Neural crest cell (in vitro differentiated cells): ENCODE measurements at places on chromosomes 13 and 19. TPM values are rescaled to one million over a fixed set of nuclear protein-coding genes. Genes with fewer than 3 reads are reported as not detected.
A peak's percentile ranks its signal among the peaks of the same experiment; 100 is the strongest.

DNA sequence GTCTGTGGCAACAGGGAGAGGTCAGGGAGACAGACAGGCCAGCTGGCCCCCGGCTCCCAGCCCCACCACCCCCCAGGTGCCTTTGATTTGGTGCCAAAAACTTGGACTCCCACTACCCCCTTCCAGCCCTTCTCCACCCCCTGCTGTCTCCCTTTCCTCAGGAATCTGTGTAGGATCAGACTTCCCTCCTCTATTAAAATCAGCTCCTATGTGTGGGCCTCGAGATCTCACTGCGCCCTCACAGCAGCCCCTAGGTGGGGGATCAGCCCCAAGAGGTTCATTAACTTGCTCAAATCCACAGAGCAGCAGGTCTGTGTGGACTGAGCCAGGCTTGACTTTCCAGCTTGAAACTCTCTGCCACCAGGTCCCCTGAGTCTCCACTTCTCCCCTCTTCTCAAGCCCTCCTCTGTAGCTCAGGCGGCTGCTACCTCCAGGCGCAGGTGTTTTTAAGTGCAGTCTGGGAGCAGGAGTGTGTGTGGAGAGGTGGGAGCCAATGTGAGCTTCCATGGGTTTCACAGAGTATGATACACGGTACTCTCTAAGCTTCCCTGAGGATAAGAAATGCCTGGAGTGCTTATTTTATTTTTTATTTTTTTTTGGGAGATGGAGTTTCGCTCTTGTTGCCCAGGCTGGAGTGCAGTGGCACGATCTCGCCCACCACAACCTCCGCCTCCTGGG, 1.7 kb downstream of the GAPDHS start:
- DNase-seq, result no peak
- H3K4me3 ChIP-seq, result no peak overlapping the region
- no peaks in the 10 kb centered on the region for H3K27me3 ChIP-seq
- peak overlapping the region; percentile 6 for H3K27ac ChIP-seq
- no peaks in the 10 kb centered on the region for H3K36me3 ChIP-seq
- H3K4me1 ChIP-seq, result no peaks in the 10 kb centered on the region

- H3K27me3 ChIP-seq, result peaks cover 2% of the 10 kb centered on the region
- DNase-seq, result no peak
- no peak overlapping the region for H3K27ac ChIP-seq
These were observed 169.1 kb downstream of the SHISA2 start for GRCh38 chr13:25882466-25883357.

- peaks cover 47% of the 10 kb centered on the region for H3K4me1 ChIP-seq
- DNase-seq, result no peak
- no peaks in the 10 kb centered on the region for H3K36me3 ChIP-seq
- no peaks in the 10 kb centered on the region for H3K27me3 ChIP-seq
- H3K27ac ChIP-seq, result no peak overlapping the region
These were observed 86.3 kb downstream of the RNASEH2B start for GRCh38 chr13:50995854-50996253.

GRCh38 chr13:109146912-109147647, 517.7 kb downstream of the MYO16 start:
- no peaks in the 10 kb centered on the region for H3K27me3 ChIP-seq
- no peak for DNase-seq
- H3K4me1 ChIP-seq, result peaks cover 40% of the 10 kb centered on the region
- peaks cover under 1% of the 10 kb centered on the region for H3K36me3 ChIP-seq
- no peak overlapping the region for H3K4me3 ChIP-seq

- H3K27ac ChIP-seq, result no peak overlapping the region
- no peaks in the 10 kb centered on the region for H3K36me3 ChIP-seq
- DNase-seq, result no peak
- H3K27me3 ChIP-seq, result peaks cover 28% of the 10 kb centered on the region
- no peak overlapping the region for H3K4me3 ChIP-seq
These were observed 19.8 kb downstream of the CD70 start for GRCh38 chr19:6571167-6571566.

DNA sequence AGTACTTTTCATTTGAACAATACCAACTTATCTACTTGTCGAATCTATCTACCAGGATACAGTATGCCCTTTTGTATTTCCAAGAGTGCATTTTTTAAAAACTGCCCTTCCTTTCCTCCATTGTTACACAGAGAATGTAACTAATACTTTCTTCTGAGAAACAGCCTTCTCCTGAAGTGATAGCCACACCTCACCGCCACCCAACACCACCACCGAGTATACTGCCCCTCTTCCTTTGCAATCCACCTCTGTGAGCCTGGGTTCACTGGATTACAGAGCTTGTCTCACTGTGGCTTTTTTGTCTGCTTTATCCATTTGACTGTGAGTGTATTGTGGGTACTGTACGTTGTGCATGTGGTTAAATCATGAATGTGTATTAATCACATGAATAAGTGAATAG, 305.4 kb downstream of the KLF12 start:
- peaks cover 6% of the 10 kb centered on the region for H3K36me3 ChIP-seq
- H3K4me1 ChIP-seq, result peaks cover 25% of the 10 kb centered on the region
- H3K27ac ChIP-seq, result peak overlapping the region; percentile 48

- H3K4me1 ChIP-seq, result peaks cover 11% of the 10 kb centered on the region
- no peak for DNase-seq
- peaks cover 7% of the 10 kb centered on the region for H3K36me3 ChIP-seq
- no peak overlapping the region for H3K4me3 ChIP-seq
- no peaks in the 10 kb centered on the region for H3K27me3 ChIP-seq
These were observed 9.3 kb downstream of the SAFB start for GRCh38 chr19:5632241-5632612.

DNA sequence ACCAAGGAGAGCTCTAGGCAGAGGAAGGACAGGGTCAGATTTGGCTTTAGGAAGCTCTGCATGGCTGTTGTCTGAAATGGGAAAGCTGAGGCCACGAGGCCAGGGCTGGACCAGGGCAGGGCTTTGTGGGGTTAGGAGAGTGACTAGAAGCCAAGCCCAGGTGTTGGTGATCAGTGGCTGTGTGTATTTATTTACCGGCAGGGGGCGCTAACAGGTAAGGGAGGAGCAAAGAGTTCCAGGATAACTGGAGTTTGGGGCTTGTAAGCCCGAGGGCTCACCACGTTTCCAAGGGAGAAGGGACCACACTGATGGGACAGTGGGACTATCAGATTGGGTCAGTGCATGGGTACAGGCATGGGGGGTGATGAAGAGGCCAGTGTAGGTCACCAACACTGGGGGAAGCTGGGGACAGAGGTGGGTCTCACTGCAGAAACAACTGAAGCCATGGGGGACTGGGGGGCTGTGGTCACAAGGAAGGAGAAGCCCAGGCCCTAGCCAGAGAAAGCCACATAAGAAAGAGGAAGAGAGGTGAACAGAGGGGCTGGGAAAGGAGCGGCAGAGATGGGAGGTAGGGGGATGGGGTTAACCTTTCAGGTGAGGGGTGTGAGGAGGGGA, 3.9 kb downstream of the TMEM147 start:
- H3K36me3 ChIP-seq, result peaks cover 2% of the 10 kb centered on the region
- DNase-seq, result peak; percentile 62
- peaks cover 27% of the 10 kb centered on the region for H3K4me1 ChIP-seq
- peak overlapping the region; percentile 27 for H3K27ac ChIP-seq

- DNase-seq, result no peak
- no peaks in the 10 kb centered on the region for H3K27me3 ChIP-seq
- H3K36me3 ChIP-seq, result peaks cover 2% of the 10 kb centered on the region
- no peak overlapping the region for H3K4me3 ChIP-seq
- no peaks in the 10 kb centered on the region for H3K4me1 ChIP-seq
- H3K27ac ChIP-seq, result no peak overlapping the region
These were observed 334.7 kb downstream of the IRS2 start for GRCh38 chr13:109451726-109452125.

DNA sequence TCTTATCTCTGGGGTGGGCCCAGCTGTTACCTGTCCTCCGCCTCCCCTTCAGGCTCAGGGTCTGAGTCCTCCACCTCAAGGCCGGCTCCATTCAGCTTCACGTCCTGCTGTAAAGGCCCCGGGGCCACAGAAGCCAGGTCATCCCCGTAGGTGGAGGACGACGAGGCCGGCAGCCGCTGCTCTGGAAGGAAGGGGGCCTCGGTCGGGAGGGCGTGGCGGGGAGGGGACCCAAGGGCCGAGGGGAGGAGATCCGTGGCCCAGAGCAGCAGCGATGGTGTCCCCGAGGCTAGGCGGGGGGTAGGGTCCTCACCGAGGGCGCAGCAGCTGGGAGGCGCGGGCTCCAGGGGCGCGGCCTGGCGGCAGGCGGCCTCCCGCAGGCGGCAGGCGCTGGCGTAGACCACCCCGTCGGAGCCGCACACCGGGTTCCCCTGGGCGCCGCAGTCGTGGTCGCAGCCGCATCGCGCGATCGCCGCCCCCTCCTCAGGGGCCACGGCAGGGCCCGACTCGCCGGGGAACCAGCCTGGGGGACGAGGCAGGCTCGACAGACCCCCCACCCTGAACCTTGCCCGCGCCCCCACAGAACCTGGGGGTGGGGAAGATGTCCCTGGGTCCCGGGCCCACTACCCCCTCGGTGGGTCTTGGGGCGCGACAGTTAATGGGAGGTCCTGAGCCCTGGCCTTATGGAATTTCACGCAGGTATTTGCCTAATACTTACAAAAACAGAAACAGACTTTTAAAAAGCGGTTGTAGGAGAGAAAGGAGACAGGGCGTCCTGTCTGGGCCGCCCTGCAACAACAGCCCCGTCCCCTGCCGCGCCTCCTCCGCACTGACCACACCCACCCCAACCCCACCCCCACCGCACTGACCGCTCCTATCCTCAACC, 7.6 kb downstream of the F2RL3 start:
- H3K27me3 ChIP-seq, result peaks cover 35% of the 10 kb centered on the region
- no peaks in the 10 kb centered on the region for H3K36me3 ChIP-seq
- H3K27ac ChIP-seq, result no peak overlapping the region
- H3K4me1 ChIP-seq, result peaks cover 9% of the 10 kb centered on the region
- H3K4me3 ChIP-seq, result peak overlapping the region; percentile 77

GRCh38 chr19:48415395-48415794, 21.9 kb downstream of the GRIN2D start:
- H3K27me3 ChIP-seq, result peaks cover 41% of the 10 kb centered on the region
- no peak for DNase-seq
- no peak overlapping the region for H3K27ac ChIP-seq
- no peaks in the 10 kb centered on the region for H3K36me3 ChIP-seq
- peaks cover 25% of the 10 kb centered on the region for H3K4me1 ChIP-seq

DNA sequence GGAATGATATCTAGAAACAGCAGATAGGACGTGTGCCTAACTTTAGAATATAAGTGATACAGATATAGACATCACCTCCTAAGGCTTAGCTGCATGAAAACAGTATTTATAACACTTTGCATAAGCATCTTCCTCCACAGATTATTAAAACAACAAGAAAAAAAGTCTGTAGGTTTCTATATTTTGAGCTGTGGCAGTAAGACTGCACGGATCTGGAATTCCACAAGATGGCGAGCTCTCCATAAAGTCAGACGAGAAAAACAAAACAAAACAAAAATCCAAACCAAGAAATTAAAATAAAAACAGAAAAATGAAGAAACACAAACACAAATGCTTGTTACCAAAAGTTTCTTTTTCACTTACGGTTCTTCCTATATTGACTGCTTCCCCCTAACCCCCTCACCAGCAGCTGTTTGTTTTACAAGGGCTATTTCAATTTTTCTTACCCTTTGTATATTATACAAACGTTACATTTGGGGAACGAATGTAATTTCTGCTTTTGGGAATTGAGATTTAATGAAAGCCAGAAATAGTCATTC, 285.8 kb downstream of the MYO16 start:
- no peaks in the 10 kb centered on the region for H3K36me3 ChIP-seq
- H3K4me1 ChIP-seq, result peaks cover 16% of the 10 kb centered on the region
- peak overlapping the region; percentile 9 for H3K27ac ChIP-seq
- peak overlapping the region; percentile 11 for H3K4me3 ChIP-seq
- no peaks in the 10 kb centered on the region for H3K27me3 ChIP-seq

- no peak overlapping the region for H3K27ac ChIP-seq
- H3K36me3 ChIP-seq, result no peaks in the 10 kb centered on the region
- no peak for DNase-seq
These were observed 37.1 kb upstream of the XPO4 start for GRCh38 chr13:20939662-20940061.

DNA sequence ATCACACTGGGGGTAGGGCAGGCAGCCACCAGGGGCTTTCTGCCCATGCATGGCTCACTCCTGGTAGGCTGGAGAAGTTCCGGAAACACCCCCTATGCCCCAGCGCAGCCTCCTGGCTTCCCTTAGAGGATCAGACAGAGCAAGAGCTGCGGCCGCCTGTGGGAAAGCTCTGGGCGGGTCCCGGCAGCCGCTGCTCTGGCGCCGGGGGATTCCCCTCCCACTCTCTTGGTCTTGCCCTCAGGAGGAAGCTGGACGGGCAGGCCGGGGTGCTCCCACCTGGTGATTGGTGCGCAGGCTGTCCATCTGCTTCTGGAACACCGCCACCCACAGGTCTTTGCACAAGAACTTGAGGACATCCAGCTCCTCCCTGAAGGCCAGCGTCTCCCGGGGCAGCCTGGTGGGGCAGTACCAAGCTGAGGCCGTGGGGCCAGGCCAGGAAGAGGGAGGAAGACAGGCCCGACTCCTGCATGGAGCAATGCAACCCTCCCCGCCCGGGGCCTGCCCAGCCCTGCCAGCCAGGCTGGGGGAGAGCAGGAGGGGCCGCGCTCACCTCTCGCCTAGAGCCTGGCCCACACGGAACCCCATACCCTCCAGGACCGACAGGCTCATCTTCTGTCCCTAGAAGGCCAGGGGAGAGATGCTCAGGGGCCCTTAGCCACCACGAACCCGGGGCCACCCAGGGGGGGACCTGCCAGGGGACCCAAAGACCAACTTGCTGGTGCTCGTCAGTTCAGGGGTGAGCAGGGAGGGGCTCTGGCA, 4.0 kb upstream of the NKPD1 start:
- no peak for DNase-seq
- H3K27me3 ChIP-seq, result peaks cover 11% of the 10 kb centered on the region
- H3K4me3 ChIP-seq, result no peak overlapping the region
- H3K27ac ChIP-seq, result no peak overlapping the region
- peaks cover 11% of the 10 kb centered on the region for H3K4me1 ChIP-seq
- no peaks in the 10 kb centered on the region for H3K36me3 ChIP-seq

DNA sequence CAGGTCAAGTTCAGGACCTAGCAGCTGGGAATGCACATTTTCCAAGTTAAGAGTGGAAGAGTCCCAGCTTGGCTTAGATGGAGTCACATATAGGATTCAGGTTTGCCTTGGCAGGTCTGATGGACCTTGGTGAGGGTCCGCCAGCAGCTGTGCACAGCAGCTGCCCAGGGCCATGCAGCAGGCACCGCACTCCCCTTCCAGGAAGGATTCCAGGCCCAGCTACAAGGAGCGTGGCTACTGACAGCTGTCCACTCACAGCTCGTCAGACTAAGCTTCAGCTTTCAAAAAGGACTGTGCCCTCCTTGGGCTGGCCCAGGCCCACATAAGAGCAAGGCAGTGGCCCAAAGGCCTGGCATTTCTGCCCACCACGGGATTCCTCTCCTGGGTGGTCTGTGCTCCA, 68.4 kb downstream of the ALOX5AP start:
- H3K36me3 ChIP-seq, result no peaks in the 10 kb centered on the region
- no peaks in the 10 kb centered on the region for H3K27me3 ChIP-seq
- H3K27ac ChIP-seq, result no peak overlapping the region
- no peak for DNase-seq

AMER2 gene
- 3.9 and 4.1 TPM in 2 replicates for total RNA-seq

ADGRE1 gene
- not detected in 2 replicates for total RNA-seq

PEAK3 gene
- not detected in 2 replicates for total RNA-seq

LIM2 gene
- total RNA-seq, result not detected in 2 replicates

MBD3L2 gene
- total RNA-seq, result not detected in 2 replicates

KCNK6 gene
- not detected in 2 replicates for total RNA-seq

SMIM44 gene
- not detected in 2 replicates for total RNA-seq

KIR2DL1 gene
- not detected in 2 replicates for total RNA-seq

ZNF415 gene
- total RNA-seq, result 12.6 and 13.6 TPM in 2 replicates
